ENCODE measurements at places on chromosomes 13 and 19. TPM values are rescaled to one million over a fixed set of nuclear protein-coding genes. Genes with fewer than 3 reads are reported as not detected.

DNA sequence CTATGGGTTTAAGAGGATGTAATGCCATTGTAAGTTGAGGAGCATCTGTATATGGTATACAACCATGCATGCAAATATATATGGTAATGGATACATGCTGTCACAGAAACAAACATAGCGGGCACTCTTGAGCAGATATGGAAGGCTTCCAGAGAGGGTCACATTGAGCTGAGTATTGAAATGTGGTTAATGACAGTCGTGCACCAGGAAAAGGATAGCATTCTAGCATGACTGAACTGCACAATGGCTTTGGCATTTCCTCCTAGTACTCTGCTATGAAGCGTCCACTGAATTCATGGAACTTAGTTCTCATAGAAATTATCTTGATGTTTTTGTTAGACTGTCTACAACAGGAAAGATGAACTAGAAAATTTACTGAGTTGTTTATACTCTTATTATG, 25.2 kb downstream of the DGKH start:
- no peak for DNase-seq

DNA sequence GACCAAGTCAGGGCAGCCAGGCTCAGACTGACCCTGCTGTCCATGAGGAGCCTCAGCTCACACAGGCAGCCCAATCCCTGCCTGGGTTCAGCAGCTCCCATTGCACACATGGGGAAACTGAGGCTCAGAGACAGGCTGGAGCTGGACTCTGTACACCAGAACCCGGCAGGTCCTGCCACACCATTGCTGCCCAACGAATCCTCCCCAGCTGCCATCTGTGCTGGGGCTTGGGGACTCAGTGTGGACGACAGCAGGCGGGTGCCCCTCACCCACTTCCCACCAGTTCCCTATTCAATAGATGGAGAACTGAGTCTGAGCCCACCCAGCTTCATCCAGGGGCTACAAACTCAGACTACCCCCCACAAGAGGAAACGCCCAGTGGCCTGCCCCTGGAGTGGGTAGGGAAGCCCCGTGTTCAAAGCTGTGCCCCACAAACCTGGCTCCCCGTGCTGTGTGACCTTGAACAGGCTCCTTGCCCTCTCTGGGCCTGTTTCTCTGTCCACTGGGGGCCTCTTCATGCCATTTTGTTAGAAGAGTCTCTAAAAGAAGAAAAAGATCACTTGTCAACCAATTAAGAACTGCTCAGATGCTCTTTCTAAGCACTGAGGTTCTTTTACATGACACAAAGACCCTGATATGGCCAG, 50.8 kb downstream of the AP1M1 start:
- no peak for DNase-seq

DNA sequence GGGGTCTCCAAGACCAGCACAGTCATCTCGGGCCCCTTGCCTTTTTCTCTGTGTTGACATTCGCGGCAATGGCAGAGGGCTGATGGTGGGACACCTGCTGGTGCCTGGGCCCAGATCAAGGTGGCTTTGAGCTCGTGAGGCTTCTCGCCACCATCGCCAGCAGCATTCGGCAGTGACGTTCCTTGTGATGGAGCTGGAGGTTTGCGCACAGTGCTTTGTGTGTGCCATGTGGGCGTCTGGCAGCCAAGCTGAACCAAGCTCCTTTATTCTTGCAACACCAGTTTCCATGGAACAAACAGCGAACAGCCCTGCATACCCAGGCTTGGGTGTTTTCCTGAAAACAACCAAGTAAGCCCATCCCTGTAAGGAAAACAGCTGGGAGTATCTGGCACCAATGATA, 9.1 kb upstream of the TMEM255B start:
- DNase-seq, result no peak

DNA sequence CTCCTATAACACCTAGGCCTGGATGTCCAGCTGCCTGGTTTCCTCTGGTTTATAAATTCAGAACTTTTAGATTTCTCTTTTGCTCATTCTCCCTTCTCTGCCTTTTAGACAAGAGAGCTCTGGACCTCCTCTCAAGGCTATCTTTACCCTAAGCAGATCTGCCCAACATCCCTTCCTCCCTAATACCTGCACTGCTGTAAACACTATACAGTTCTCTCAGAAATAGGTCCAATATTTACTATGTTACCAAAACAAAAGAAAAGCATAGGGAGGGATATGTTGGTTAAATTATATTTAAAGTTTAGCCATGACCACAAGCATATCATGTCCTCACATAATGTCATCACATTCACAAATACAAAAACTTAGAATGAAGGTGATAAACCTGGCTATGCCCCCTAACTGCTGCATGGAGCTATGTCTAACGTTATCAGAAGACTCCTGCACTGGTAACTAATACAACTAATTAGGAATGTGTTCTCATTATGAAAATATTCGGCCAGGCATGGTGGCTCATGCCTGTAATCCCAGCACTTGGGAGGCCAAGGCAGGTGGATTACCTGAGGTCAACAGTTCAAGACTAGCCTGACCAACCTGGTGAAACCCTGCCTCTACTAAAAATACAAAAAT, 18.0 kb downstream of the KPNA3 start:
- DNase-seq, result no peak

SERTAD3 gene
- 16.2 TPM for total RNA-seq

Measured in left ventricle myocardium inferior (tissue), 1 donor.